ENCODE measurements at places on chromosomes 11 and 22.

- DNase-seq = no peak
These were observed 13.1 kb downstream of the USP2 start for GRCh38 chr11:119368121-119369034.

DNA sequence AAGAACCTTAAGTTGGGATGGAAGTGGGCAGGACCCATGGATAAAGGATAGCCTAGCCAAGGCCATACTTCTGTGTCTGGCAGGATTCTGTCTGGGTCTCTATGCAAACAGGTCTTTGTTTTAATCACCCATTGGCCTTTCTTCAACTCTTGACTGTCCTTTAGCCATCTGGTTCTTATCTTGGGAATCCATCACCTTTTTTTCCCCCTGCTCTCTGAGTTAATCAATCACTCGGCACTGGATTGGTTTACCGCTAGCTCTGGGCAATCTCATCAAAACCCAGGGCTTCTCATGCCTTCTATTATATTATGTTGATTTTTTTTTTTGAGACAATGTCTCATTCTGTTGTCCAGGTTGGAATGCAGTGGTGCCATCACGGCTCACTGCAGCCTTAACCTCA is 1.8 kb upstream of the RNF169 start:
- no peak for DNase-seq

- DNase-seq = no peak
These were observed 1.7 kb downstream of the RASGRP2 start for GRCh38 chr11:64742087-64742888.

GRCh38 chr11:19284881-19285280 is 44.1 kb upstream of the E2F8 start:
- no peak for DNase-seq

DNA sequence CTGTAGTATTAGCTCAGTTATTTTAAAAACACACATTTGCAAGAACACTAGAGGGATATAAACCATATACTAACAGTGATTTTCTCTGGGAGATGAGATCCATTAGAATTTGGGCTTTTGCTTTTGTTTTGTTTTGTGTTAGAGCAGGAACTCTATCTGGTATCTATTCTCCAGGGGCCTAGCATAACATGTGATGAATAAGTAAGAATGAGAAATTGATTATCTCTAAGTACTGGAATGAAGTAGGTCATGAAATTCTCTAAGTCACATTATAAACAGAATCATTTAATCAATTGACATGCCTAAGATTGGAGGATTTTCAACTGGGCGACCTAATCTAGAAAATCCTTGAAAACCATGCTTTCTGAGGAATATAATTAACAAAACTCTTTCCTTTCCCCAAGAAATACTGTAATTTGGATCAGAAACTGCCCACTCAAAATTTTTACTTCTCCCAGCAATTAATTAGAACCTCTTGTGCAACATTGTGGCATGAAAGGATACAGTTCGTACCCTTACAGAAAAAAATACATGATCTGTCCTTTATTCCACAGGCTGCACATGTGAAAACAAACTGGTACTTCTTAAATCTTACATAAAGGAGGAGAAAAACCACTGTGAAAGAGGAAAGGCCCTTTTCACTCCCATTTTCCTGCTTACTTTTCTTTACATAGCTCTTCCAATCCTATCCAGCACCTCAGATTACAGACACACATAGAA is 93.5 kb downstream of the MRTFA start:
- no peak for DNase-seq

- no peak for DNase-seq
These were observed 8.2 kb upstream of the PIWIL4 start for GRCh38 chr11:94558932-94559331.

GRCh38 chr11:113577356-113578032 is 102.3 kb upstream of the DRD2 start:
- no peak for DNase-seq

- no peak for DNase-seq
These were observed 15.7 kb downstream of the TSPAN32 start for GRCh38 chr11:2317354-2318050.

GRCh38 chr11:44574610-44575287 is 9.3 kb downstream of the CD82 start:
- peak; percentile 93 for DNase-seq

DNA sequence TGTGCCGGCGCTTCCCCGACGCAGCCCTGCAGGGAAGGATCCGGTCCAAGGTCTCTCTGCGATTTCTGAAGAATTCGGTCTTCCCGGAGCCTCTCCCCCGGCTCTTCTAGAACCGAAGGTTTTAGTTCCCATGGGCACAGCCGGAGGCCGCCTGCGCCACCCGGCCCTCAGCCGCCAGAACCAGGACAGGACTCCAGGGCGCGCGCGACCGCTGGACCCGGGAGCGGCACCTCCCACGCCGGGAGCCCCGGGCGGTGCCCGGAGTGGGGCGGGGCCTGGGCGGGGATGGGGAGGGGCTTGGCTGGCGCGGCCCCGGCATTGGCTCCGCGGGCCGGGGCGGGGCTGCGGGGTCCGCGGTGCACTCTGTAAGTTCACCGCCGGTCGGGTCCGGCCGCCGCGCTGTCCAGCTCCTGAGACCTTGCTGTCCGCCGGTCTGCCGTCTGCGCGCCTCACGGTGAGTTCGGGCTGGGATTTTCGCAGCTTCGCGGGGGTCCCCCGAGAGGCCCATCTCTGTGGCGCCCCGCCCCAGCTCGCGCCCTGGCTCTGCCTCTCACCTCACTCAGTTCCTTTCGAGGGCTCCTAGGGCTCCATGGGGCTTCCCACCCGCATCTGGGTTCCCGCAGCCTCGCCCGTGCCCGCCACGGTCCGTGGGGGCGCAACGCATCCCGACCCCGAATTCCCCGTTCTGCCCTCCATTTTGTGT is at the start of gene CDC42EP2:
TSS of gene CDC42EP2 (plus strand) at position 366 of the 703 bp plus-strand sequence. CDS start 6,033 bp downstream, outside the sequence.
- peak; percentile 57 for DNase-seq

DNA sequence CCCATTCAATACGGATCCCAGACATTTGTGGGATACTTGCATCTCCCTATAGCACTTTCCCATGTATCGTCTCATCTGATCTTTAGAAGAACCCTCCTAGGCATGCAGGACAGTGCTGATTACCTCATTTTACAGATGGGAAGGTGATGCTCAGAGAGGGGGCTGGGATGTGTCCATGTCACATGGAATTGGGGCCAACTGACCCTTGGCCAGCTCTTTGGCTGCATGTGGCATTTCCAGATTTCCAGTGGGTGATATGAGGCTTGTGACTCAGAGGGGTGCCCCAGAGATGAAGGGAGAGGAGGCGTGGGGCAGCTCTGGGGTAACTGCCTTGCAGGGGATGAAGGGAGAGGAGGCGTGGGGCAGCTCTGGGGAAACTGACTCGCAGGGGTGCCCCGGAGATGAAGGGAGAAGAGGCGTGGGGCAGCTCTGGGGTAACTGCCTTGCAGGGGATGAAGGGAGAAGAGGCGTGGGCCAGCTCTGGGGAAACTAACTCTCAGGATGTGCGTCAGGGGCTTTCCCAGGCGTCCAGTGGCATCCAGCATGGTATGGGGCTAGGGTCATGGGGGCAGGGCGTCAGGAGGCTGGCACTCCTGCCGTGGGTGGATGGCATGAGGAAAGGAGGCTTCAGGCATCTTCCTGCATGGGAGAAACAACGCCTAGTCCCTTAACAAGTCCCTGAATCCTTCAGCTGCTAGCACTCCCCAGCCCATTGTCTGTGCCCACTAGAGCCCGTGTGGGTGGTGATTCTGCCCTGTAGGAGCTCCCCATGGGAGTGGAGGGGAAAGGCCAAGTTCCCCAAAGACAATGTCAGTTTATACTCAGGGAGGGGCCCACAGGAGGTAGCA is 11.9 kb upstream of the CERK start:
- no peak for DNase-seq

- no peak for DNase-seq
These were observed 25.2 kb downstream of the LRRC74B start for GRCh38 chr22:21070690-21071615.

Measured in foreskin melanocyte (primary cell).